ENCODE measurements at places on chromosomes 11 and 22.

DNA sequence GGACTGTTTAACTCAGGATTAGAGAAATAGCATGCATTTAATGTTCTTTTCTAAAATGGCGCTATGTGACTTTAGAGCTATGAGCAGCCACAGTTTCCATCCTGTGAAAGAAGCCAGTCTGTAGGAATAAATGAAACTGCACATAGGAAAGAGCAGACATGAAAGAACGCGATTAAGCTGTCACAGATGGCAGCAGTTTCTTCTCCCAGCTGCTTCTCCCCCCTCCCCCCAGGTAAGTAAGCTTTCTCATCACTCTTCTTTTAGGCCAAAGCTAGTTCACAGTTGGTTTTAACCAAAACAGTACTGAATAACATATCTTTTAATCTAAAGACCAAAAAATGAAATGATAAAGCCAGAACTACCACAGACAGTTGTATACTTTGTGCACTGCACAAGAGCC lies 266.4 kb downstream of the KCNA4 start:
- DNase-seq: no peak

GRCh38 chr11:126924376-126925040 lies 76.1 kb downstream of the KIRREL3 start:
- no peak for DNase-seq

- no peak for DNase-seq
Measured at GRCh38 chr22:18078329-18079041, 695 bp downstream of the PEX26 start.

DNA sequence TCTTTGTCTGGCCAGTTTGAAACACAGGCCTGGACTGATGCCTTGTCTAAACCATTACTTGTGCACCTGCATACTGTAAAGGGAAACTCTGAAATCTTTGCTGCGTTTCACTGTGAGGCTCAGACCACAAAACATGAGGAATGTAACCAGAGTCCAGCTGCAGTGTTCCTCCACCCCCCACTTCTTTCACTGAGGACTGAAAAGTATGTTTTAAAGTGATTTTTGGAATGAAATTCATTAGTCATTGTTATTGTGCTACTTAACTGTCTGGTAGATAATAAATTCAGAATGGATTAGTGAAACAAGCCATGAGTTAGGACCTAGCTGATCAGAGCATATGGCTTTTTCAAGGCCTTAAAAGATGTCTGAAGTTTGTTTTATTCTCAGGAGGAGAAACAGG lies 181.2 kb downstream of the WNT11 start:
- DNase-seq: no peak

DNA sequence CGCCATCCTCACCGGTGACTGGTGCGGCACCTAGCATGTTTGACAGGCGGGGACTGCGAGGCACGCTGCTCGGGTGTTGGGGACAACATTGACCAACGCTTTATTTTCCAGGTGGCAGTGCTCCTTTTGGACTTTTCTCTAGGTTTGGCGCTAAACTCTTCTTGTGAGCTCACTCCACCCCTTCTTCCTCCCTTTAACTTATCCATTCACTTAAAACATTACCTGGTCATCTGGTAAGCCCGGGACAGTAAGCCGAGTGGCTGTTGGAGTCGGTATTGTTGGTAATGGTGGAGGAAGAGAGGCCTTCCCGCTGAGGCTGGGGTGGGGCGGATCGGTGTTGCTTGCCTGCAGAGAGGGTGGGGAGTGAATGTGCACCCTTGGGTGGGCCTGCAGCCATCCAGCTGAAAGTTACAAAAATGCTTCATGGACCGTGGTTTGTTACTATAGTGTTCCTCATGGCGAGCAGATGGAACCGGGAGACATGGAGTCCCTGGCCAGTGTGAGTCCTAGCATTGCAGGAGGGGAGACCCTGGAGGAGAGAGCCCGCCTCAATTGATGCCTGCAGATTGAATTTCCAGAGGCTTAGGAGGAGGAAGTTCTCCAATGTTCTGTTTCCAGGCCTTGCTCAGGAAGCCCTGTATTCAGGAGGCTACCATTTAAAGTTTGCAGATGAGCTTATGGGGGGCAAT lies 1.1 kb downstream of the NEAT1 start:
- DNase-seq: no peak

- no peak for DNase-seq
Measured at GRCh38 chr11:100932474-100933100, 197.0 kb downstream of the PGR start.

DNA sequence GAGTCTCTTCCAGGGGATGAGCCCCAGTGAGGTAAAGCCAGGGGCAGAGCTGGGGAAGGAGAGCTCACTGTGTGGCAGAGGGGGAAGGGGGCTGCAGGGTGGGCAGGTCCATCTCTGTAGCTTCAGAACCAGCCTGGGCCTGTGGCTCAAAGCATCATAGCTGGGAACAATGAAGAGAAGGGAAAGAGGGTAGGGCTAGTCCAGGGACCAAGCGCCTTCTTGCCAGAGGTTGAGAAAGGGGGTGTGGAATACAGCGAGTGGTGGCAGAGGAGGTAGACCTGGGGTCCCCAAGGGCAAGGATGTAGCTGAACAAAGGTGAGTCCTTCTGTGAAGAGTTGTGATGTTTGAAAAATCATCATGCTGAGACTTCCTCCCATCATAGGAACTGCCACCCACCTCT lies 1.2 kb upstream of the PLA2G3 start:
- no peak for DNase-seq

Data from NCI-H2171 (cell line).